ENCODE measurements at places on chromosomes 13 and 19.

DNA sequence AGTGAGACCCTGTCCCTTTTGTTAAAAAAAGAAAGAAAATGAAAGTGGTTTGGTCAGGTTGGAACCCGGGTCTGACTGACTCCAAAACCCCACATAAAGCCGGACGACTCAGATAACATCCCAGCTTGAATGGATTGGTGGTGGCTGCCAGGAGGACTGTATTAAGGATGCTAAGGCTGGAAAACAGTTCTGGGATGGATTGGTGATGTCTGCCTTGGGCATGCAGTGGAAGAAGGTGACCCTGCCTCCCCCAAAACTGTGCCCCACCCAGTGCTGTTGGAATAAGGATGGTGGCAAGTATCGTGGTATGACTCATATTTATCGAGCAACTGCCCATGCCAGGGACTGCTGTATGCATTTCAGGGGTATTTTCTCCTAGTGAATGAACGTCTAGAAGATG is 18.5 kb upstream of the COLGALT1 start:
- no peak for DNase-seq

- no peak for DNase-seq
Measured at GRCh38 chr13:76992548-76993001, 694 bp downstream of the CLN5 start.

- DNase-seq: no peak
Measured at GRCh38 chr13:24134231-24134630, 26.3 kb upstream of the SPATA13 start.

- no peak for DNase-seq
Measured at GRCh38 chr19:47124937-47125668, 5.5 kb upstream of the SAE1 start.

DNA sequence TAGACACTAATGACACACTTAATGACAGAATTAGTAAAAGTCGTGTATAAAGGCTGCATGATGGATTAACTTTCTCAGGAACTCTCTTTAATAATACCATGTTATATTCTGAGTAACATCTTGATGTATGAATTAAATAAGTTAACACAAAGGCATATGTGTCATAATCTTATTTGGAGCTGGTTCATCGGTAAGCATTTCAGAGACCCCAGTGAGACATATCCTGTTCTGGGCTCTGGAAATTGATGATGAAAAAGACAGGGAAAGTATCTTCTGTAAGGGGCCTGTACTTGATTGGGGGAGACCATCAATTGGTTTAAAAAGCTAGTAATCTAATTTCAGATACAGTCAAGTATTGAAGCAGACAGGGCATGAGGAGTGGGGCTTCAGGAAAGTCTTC is 547.9 kb downstream of the GPC6 start:
- no peak for DNase-seq

DNA sequence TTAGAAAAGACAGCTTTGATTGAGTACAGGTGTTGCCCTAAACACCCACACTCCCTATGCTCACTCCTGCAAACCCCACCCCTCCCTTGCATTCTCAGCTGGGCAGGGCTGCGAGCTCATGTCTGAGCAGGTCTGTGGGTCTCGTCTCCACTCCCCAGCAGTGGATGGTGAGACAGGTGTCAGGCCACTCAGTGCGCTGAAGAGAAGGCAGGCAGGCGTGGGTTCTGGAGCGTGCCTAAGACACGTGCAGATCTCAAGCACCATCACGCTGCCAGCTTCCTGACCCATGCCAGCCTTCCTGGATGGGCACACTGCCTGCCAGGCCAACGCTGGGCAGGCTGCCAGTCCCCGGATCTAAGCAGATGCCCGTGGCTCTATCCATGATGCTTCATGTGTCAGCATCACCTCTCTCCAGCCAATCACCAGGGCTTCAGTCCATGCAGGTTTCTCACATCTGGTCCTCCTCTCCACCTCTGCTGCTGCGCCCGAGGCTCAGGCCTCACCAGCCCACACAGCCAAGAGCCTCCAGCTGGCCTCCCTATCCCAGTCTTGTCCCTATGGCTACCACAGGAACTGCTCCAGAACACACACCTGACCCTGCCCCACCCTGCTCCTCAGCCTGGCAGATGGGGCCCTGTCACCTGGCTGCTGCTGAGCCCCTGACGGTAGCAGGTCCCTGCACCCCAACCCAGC is 42.6 kb downstream of the EPS15L1 start:
- DNase-seq: no peak
